Epithelial cell of prostate (primary cell): ENCODE measurements at places on chromosomes 5 and 9.

DNA sequence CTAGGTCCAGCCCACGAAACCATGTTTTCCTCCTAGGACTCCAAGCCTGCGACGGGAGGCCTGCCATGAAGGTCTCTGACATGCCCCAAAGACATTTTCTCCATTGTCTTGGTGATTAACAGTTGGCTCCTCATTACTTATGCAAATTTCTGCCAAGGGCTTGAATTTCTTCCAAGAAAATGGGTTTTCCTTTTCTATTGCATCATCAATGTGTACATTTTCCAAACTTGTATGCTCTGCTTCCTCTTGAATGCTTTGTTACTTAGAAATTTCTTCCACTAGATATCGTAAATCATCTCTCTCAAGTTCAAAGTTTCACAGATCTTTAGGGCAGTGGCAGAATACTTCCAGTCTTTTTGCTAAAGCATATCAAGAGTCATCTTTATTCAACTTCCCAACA lies 1792.7 kb upstream of the CDH9 start:
- DNase-seq = no peak

DNA sequence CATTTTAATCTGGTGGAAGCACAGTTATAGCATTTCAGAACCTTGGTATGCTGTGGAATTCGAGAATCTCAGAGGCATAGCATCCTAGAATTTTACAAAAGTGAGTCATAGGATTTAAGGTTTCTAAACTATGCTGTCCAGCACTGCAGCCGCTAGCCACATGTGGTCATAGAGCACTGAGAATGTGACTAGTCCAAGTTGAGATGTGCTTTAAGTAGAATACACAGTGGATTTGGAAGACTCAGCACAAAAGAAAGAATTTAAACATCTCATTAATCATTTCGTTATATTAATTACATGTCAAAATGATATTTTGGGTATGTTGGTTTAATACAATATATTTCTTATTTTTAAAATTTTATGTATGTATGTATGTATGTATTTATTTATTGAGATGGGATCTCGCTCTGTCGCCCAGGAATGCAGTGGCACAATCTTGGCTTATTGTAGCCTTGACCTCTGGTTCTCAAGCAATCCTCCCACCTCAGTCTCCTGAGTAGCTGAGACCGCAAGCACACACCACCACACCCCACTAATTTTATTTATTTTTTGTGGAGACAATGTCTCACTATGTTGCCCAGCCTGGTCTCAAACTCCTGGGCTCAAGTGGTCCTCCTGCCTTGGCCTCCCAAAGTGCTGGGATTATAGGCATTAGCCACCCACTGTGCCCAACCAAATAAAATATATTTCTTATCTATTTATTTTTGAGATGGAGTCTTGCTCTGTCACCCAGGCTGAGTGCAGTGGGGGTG lies 20.4 kb upstream of the RPS14 start:
- no peak for DNase-seq

DNA sequence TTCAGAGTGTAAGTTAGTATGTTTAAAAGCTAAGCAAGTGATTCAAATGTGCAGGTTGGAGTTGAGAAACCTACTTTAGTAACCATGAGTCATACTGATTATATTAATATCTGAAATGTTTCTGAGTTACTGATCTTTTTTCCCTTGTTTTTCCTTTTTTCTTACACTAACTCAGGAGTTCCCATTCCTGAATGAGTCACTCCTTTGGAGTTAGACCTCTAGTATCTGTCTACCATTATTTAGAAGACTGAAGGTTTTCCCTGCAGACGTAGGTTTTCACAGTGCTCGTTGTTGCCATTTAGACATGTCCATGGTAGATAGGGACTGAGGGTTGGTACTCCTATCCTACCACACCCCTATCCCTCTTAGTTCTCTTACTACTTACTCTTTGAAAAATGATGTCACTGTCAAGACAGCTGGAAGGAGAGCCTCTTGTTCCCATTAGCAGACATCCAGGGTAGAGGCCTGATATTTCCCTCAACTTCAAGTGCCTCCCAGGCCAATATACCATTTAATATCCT lies 20.2 kb downstream of the OCLN start:
- no peak for DNase-seq

DNA sequence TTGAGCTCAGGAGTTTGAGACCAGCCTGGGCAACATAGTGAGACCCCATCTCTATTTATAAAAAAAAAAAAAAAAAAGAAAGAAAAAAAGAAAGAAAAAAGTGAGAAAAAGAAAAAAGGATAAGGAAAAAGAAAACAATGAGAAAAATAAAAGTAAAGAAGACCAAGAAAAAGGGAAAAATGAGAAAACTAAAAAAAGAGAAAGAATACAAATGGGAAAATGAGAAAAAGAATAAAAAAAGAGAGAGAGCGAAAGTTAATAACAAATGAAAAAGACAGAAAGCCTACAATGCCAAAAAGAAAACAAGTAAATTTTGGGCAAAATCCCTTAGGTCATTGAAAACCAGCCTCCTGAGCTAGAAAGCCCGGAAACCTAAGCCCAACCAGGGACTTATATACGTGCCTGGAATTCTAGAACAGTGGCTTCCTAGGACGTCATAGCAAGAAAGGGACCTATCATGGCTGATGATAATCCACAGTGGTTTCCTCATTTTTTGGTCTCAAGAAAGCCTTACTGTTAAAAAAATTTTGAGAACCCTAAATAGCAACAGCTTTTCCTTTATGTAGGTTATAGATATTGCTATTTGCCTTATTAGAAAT lies 131.7 kb upstream of the CLINT1 start:
- no peak for DNase-seq

GRCh38 chr5:8765886-8766285 lies 780.0 kb downstream of the SEMA5A start:
- DNase-seq = no peak

- DNase-seq = no peak
Measured at GRCh38 chr9:115057559-115057958, 60.4 kb downstream of the TNC start.

DNA sequence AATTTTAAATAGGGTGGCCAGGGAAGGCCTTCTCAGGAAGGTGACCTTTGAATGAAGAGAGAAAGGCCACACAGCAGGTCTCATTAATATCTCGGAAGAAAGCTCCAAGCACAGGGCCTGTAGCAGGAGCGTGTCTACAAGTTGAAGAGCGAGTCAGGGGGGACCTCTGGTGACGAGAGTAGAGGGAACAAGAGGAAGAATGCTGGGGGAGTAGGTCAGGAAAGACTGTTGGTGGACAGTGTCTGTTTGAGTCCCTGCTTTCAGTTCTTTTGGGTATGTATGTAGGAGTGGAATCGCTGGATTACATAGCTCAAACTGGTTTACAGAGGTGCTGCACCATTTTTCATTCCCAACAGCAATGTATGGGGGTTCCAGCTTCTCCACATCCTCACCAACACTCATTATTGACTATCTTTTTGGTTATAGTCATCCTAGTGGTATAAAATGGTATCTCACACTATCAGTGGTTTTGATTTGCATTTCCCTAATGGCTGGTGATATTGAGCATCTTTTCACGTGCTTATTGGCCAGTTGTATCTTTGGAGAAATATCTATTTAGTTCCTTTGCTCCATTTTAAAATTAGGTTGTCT lies 55.8 kb downstream of the NUP214 start:
- DNase-seq = no peak

DNA sequence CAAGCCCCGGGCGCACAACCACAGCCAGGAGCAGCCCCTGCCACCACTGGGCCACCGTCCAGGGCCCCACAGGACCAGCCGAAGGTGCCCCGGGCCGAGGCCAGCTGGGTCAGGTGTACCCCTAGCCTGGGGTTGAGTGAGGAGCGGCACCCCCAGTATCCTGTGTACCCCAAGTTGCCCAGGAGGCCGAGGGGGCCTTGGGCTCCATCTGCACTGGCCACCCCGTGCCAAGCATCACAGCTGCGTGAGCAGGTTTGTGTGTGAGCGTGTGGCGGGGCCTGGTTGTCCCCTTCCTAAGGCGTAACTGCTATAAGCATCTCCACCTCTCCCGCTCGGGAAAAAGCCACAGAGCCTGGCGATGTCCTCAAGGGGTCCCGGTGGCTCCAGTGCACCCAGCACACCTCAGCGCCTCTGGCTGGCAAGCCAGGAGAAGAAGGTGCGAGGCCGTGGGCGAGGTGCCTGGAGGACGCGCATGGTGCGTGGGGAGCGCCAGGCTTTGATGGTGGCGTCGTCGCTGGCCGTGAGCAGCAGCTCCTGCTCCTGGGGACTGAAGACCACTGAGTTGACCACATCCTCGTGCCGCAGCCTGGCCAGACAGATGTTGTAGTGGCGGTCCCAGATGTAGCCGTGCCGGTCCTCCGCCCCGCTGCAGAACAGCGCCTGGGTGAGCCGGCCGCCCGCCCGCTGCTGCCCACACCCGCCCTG lies 3.9 kb downstream of the FBXW5 start:
- no peak for DNase-seq

DNA sequence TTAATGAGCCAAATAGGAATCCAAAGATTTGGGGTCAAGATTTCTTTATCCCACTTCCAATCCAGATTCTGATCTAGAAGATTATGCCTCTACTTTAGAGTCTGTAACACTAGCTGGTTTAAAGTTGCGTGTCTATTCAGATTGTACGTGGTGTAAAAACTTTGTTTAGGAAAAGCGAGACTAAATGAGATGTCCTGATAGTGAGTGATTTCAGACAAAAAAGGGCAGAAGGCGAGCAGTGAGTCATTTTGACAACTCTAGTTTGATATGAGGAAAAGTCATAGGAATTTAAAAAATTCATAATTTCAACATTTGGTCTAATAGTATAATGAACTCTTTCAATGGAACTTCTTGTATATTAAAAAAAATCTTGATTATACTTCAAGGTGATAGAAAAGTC lies 119.6 kb upstream of the KLF9 start:
- DNase-seq = no peak

DNA sequence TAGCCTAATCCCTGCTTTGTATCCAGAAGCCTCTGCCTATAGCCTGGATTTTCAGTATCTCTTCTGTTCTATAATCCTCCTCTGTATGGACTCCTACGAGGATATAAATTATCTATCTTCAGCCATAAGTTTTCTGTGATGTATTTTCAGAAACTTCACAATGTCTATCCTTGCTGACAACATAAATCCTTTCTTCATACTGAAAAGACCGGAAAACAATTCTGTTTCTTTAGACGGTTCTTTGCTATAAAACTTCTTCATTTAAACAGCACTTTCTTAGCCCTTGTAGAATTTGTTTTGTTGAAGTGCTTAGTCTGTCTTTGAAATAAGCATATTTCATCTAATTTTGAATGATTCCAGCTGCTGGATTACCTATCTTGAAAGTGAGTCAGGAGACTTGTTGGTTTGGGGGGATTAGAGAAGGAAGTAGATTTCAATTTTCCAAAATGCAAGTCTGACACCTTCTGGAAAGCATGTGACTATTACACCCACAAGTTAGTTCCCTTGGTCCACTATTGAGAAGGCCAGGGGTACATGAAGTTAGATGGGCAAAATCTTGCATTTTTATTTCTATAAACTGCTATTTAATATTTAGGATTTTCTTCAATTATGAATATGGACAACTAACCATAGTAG lies 96.3 kb upstream of the RANBP3L start:
- no peak for DNase-seq

DNA sequence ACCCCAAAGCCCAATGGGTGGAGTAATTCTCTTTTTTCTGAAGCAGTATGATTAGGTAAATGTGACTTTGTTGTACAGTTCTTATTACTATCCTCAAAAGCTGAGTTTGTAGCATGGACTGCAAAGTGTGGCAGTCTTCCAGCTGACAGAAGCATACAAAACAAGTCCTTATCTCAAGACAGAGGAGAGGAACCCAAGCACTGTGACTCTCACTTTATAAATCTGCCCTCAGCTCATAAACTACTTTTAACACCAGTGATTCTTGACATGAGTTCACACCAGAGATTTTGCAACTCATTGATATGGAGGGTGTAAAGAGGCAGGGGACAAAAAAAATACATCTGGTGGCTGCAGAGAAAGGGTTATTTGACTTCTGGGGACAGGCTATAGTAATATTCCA lies 251.6 kb downstream of the NTRK2 start:
- DNase-seq = no peak

DNA sequence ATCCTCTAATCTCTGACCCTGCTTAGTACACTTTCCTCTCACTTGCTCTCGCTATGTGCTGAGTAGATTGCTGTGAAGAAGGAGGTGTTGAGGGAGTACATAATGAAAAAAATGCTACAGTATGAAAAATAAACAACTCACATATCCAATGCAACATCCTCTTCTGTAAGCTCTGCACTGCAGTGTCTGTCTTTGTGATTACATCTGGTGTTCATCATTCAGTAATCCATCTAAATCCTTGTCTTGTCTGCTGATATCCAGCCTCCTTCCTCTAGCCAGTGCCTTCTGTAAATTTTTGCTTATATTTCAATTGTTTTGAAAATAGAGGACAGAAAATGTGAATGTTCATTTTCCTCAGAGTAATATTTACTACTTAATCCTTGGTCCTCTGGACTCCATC lies 57.4 kb upstream of the CDH12 start:
- no peak for DNase-seq

GRCh38 chr5:111461934-111462333 lies 50.4 kb downstream of the STARD4 start:
- no peak for DNase-seq

DNA sequence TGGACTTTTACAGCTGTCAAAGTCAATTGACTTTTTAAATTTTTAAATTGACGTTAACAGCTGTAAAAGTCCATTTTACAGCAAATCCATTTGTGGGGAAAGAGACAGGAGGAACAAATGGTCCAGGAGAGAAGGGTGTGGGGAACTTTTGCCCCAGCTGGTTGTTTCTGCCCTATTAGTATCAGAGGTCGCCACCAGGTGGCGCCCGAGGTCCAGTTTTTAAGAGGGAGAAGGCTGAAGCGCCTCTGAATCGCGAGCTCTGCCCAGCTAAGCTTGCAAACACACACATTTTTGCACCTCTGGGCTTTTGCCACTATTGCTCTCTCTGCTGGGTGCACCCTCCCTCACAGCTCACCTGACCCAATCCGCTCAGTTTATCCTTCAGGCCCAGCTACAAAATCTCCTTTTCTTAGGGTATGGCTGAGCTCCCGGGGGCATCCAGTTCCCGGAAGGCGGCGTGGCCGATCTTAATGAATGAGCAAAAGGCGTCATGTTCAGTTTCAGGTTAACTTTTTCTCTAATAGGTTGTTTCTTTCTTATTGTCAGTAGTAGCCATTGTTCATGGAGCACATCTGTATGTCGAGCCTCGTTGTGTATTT lies 6.3 kb upstream of the TTLL11 start:
- DNase-seq = no peak

GRCh38 chr5:73596705-73597328 lies 29.2 kb upstream of the ARHGEF28 start:
- no peak for DNase-seq

DNA sequence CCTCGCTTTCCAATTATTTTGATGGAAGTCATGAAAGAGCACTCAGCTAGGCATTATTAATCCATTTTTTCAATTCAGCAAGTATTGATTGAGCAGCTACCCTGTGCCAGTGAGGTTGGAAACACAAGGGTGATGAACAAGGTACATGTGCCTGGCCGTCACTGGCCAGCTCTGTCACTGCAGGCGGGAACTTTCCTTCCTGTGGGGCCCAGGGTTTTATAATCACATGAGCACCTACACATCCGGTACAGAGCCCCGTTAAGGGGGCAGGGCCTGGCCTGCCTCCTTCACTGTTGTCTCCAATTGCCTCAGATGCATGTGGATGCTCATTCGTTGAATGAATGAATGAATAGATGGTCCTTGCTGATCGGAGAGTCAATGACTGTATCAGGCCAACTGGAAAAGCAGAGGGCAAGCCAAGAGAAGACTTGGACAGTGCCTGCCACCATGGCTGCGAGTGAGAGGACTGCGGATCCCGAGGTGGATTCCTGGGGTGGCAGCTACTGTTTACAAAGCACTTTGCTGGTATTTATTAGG lies 55.9 kb upstream of the KCNMB1 start:
- no peak for DNase-seq
